ENCODE measurements at places on chromosomes 4 and X.

DNA sequence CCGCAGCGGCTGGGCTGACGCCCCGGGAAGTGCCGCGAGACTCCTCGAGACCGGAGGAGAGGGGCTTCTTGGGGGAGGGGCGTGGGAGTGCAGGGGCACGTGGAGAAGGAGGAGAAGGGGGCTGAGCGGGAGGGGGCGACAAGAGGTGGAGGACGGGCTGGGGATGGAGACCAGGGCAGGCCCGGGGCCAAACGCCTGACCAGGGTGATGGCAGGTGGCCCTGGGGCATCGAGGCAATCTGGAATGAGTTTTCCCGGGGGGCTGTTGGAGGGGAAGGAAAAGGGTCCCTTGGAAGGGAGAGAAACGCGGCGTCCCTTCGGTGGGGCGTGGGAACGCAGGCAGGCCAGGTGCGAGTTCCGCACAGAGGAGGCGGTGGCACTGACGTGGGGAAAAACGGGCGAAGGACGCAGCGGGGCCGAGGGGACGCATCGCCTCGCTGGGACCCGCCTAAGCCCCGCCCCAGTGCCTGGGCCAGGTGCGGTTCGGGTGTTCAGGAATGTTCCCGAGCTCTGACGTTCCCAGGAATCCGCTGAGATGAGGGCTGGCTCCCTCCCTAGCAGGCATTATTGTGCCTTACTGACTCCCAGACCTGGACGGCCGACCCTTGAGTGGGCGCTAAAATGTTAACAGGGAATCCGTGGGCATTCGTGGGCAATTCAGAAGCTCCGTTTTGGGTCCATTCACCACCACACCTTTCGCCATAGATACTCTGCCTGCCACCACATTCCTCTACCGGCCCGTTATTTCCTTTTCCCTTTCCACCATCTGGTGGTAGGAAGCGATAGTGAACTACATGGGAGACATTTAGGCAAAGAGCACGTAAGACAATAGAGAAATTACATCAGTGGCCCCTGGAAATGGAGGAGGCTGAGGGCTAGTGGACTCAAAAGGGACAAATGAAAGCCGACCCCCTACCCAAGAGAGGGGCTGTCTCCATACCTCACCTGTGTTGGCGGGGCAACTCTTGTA is 795 bp upstream of the SH3KBP1 start:
- DNase-seq, result no peak

- DNase-seq, result no peak
Measured at GRCh38 chrX:15874672-15875071, 20.1 kb upstream of the AP1S2 start.

GRCh38 chr4:106287353-106287969 is 28.5 kb downstream of the TBCK start:
- DNase-seq, result no peak

DNA sequence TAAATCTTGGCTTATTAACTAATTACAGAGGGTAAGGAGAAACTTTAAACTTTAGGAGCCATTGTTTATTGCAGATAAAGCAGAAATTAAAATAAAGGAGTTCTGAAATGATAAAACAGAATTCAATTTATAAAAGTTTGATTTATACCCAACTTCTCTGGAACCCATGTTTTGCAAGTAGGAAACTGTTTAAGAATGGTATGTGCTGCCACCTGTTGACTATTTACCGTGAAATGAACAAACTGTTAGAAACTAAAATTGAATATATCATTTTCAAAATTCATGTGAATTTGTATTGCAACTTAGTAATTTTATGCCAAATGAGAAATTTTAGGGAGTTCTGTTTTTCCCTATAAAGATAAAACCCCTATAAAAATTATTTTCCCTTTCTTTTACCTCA is 11.0 kb upstream of the TBC1D8B start:
- DNase-seq, result no peak

DNA sequence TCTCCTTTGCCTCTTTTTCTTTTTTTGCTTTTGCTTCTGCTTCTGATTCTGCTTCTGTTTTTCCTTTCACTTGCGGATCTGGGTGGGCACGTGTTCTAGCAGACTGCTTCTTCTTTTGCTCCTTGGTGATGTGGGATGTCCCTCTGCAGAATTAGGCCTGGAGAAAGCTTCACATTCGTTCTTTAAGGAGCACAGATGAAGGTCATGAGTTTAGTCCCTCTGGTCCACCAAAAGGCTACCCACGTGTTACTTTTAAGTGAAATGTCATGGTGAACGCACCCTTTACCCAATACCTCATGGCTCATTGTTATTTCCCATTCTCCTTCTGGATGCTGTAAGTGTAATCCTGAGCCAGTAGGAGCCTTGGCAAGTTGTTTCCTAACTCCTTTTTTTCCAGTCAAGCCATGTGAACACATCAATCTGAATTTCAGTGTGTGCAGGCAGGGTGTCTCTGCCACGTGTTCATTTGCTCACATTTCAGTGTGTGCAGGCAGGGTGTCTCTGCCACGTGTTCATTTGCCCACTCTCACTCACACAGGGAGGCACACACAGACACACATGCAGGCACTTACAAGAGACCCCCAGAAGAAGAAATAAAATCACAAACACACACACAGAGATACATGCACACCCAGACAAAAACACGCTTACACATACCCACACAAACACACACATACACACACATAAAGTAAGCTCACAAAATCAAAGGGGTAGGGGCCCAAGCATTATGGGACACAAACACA is 36.9 kb downstream of the NBDY start:
- no peak for DNase-seq

- DNase-seq, result no peak
Measured at GRCh38 chr4:77163641-77164040, 6.6 kb downstream of the CCNG2 start.

DNA sequence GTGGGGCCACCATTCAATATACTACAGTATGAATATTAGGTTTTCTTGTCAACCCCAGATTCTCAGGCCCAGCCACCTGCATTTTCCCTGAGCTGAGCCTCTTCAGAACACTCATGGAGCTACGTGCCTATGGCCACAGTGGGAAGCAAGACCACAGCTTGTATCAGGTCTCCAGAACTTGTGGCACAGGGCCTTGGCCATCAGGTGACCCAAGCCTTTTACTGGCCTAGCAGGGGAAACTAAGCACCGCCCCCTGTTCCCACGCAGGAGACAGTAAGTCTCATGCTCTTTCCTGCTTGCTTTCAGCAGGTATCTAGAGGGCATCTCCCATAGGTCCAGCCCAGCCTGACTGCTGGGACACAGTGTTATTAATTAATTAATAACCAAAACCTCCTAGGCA is 138.4 kb upstream of the MAMLD1 start:
- DNase-seq, result no peak

DNA sequence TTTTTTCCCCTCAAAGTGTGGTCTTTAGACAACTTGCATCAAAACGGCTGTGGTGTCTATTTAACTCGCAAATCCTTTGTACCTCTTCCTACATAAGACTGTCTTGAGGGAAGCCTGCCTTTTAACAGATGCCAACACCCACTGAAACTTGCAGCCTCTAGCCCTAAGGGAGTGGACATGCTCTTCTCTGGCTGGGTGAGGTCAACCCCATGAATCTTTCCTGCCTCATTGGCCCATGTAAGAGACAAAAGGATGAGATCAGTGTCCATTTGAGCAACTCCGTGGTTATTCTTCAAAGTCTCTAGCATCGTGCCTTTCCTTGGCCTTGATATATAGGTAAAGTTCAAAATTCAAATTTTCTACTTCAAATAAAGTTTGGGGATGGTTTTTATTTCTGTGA is 134.7 kb downstream of the SHROOM3 start:
- DNase-seq, result no peak

GRCh38 chr4:189202182-189202868 is 738.3 kb upstream of the FRG1 start:
- no peak for DNase-seq

DNA sequence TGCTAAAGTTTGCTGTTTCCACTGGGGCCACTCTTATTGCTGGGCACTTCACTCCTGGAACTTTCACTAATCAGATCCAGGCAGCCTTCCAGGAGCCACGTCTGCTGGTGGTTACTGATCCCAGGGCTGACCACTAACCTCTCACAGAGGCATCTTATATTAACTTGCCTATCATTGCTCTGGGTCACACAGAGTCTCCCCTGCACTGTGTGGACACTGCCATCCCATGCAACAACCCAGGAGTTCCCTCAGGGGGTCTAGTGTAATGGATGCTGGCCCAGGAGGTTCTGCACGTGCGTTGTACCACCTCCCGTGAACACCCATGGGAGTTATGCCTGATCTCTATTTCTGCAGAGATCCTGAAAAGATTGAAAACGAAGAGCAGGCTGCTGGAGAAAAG is 41.8 kb upstream of the IQSEC2 start:
- no peak for DNase-seq
